Breast epithelium (tissue), 4 donors: ENCODE measurements at places on chromosomes 3 and 15. TPM values are rescaled to one million over a fixed set of nuclear protein-coding genes. Genes with fewer than 3 reads are reported as not detected.

DNA sequence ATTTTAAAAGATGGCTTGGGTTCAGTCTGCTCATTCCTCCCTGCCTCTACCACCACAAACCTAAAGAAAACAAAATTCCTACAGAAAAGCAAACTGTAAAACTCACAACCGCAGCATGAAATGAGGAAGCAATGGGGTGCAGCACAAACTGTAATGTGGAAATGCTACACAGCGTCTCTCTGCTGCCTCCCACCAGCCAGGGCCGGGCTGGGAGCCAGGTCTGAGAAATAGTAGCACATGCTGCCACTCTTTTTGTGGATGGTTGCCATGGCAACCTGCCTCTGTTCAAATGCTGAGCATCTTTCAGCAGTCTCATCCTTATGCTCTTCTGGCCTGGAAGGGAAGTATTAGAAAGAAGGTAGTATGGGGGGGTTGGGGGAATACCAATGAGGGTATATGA, 55.4 kb downstream of the EOMES start:
- H3K4me3 ChIP-seq, result no peak overlapping the region
- no peak for DNase-seq
- H3K27ac ChIP-seq, result peak overlapping the region; percentile 48
- H3K27me3 ChIP-seq, result no peaks in the 10 kb centered on the region
- H3K4me1 ChIP-seq, result no peaks in the 10 kb centered on the region

DNA sequence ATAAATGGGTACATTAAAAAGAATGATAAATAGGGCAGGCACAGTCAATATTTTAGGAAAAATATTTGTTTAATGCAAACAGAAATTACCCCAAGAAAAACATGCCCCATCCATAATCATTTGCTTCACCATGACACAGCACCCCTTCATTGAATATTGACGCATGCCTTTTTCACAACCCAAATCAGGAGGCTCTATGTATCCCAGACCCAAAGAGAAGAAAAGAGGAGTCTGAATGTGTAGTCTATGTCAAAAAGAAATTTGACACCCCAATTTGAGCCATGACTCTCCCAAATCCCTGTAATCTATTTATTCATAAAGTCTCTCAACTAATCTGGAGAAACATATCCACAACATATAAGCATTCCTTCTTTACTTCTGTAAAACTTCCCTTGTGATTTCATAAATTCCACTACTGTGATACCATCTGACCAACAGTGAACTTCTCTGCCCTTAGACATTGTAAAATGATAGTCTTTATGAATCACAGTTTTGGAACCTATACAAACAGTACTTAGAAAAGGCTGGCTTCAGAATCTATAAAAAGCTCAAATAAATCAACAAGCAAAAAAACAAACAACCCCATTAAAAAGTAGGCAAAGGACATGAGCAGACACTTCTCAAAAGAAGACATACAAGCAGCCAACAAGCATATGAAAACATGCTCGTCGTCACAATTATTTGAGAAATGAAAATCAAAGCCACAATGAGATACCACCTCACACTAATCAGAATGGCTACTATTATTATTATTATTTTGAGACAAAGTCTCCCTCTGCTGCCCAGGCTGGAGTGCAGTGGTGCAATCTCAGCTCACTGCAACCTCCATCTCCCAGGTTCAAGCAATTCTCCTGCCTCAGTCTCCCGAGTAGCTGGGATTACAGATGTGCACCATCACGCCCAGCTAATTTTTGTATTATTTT, 53.4 kb upstream of the XRN1 start:
- no peaks in the 10 kb centered on the region for H3K4me1 ChIP-seq
- DNase-seq, result no peak
- H3K27me3 ChIP-seq, result no peaks in the 10 kb centered on the region
- H3K27ac ChIP-seq, result no peak overlapping the region
- no peaks in the 10 kb centered on the region for H3K36me3 ChIP-seq
- no peak overlapping the region for H3K4me3 ChIP-seq

- no peak overlapping the region for H3K27ac ChIP-seq
- DNase-seq, result no peak
- H3K4me1 ChIP-seq, result no peaks in the 10 kb centered on the region
- H3K27me3 ChIP-seq, result no peaks in the 10 kb centered on the region
- no peak overlapping the region for H3K4me3 ChIP-seq
Measured at GRCh38 chr3:163722405-163722804, 1355.9 kb downstream of the SI start.

- no peaks in the 10 kb centered on the region for H3K36me3 ChIP-seq
- H3K27ac ChIP-seq, result no peak overlapping the region
- no peak for DNase-seq
- H3K27me3 ChIP-seq, result no peaks in the 10 kb centered on the region
- H3K4me1 ChIP-seq, result no peaks in the 10 kb centered on the region
Measured at GRCh38 chr3:142213298-142213697, 12.1 kb downstream of the GK5 start.

DNA sequence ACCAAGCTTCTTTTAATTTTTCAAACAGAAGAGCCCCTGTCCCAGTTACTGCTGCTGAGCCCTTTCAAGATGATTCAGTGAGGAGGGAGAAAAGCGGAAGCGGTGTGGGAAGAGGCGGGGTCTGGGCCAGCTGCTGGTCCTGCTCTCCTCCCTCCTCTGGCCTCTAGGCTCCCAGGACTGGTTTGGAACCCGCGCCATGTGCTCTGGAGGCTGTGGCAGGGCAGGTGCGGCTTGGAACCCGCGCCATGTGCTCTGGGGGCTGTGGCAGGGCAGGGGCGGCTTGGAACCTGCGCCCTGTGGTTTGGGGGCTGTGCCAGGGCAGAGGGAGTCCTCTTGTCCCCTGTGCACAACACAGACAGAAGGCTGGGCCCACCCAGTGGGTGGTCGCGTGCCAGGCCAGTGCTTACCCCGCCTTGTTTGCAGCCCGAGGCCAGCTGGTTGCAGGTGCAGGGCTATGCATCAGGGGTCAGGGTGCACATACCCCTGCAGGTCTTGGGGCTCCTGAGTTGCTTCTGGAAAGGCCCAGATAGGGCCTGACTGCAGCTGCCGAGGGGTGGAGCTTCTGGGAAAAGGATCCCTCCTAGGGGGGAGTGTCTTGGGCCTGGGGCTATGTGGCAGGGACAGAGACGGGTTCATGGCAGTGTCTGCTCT, 12.2 kb downstream of the ALG1L2 start:
- H3K27me3 ChIP-seq, result no peaks in the 10 kb centered on the region
- H3K36me3 ChIP-seq, result no peaks in the 10 kb centered on the region
- H3K27ac ChIP-seq, result no peak overlapping the region
- H3K4me3 ChIP-seq, result no peak overlapping the region
- DNase-seq, result no peak

KLHL40 gene
- not detected for total RNA-seq

DNA sequence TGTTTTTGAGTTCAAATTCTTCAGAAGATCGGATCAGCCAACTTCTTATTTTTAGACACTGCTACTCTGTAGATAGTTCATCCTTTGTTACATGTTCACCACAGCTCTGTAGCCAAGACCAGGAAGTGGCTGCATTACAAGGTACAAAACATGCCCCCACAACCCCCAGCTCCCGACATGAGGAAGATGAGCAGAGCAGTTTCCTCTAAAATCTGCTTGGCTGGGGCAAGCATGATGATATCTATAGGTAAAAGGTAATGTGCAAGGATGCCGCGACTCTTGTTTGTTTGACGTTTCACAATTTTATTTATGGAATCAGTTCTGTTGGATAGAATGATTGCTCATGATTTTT, 126.5 kb upstream of the GRM7 start:
- no peak overlapping the region for H3K27ac ChIP-seq
- DNase-seq, result no peak
- H3K4me3 ChIP-seq, result no peak overlapping the region
- H3K4me1 ChIP-seq, result no peaks in the 10 kb centered on the region

DNA sequence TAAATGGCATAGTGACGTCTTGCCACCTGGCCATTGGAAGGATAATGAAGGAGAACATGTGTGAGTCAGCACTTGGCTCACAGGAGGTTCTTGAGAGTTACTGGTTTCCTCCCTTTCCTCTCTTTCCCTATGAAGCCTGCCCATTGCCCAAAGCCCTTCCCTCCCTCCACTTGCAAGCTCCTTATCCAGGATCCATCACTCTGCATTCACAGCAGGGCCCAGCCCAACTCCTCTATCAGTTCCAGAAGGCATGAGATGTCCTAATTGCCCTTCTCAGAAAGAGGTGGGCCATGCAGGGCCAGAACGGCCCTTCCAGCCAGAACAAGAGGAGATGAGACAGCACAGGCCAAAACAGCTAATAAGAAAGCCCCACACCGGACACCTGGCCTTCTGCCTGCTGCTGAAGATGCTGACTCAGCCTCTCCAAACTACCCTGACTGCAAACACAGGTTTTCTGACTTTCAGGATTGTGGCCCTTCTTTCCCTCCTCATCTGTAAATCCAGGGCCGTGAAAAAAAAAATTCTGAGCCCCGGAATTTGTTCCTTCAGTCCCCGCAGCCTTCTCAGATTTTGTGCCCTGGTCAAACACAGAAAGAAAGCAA, 29.7 kb downstream of the HAPLN3 start:
- no peaks in the 10 kb centered on the region for H3K36me3 ChIP-seq
- DNase-seq, result no peak
- H3K27ac ChIP-seq, result no peak overlapping the region
- no peak overlapping the region for H3K4me3 ChIP-seq
- no peaks in the 10 kb centered on the region for H3K4me1 ChIP-seq
- H3K27me3 ChIP-seq, result no peaks in the 10 kb centered on the region

DNA sequence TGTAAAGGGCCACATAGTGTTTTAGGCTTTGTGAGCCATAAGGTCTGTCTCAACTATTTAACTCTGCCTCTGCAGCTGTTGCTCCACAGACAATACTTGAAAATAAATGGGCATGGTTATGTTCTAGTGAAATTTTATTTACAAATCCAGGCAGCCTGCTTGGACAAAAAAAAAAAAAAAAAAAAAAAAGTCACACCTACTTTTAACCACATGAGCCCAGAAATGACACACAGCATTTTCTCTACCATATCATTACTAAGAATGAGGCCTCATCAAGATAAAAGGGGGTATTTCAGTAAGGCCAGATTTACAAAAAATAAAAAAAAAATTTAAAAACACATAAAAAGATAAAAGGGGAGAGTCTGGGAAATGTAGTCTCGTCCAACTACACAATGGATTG, 1.7 kb upstream of the NGLY1 start:
- DNase-seq, result no peak
- no peak overlapping the region for H3K27ac ChIP-seq
- H3K27me3 ChIP-seq, result no peaks in the 10 kb centered on the region
- no peak overlapping the region for H3K4me3 ChIP-seq

DNA sequence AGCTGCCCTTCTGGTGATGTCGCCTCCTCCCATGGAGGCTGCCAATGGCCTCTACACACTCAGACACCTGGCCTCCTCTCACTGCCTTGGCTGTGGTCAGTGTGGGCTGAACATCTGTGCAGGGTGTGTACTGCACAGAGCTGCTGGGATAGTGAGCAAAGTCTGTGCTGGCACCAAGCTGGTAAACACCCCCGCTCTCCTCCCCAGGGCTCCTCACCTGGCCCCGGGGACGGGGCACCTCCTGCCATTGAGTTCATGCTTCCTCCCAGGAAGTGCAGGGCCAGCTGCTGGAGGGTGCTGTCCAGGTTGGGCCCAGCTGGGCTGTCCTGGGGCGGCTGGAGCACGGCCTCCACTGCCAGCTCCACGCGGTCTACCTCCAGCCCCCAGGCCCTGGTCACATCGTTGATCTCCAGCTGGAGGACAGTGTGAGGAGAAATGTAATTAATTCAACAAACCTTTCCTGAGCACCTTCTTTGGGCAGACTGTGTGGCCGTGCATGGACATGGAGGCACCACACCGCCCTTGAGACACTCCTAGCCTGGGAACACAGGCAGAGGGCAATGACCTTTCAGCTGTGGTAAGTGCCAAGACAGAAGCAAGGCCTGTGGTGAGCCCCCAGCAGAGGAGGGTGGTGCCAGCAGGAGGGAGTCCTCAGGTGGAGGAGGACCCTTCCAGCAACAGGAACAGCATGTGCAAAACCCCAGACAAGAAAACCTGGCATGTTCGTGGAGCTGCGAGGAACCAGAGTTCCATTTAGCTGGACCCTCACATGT, 6.8 kb downstream of the STOML1 start:
- no peak overlapping the region for H3K4me3 ChIP-seq
- no peak for DNase-seq
- no peak overlapping the region for H3K27ac ChIP-seq
- no peaks in the 10 kb centered on the region for H3K27me3 ChIP-seq
- peaks cover 32% of the 10 kb centered on the region for H3K4me1 ChIP-seq

GRCh38 chr3:127612966-127613365, 14.8 kb downstream of the MCM2 start:
- H3K27ac ChIP-seq, result no peak overlapping the region
- no peak overlapping the region for H3K4me3 ChIP-seq
- no peak for DNase-seq
- no peaks in the 10 kb centered on the region for H3K4me1 ChIP-seq

DNA sequence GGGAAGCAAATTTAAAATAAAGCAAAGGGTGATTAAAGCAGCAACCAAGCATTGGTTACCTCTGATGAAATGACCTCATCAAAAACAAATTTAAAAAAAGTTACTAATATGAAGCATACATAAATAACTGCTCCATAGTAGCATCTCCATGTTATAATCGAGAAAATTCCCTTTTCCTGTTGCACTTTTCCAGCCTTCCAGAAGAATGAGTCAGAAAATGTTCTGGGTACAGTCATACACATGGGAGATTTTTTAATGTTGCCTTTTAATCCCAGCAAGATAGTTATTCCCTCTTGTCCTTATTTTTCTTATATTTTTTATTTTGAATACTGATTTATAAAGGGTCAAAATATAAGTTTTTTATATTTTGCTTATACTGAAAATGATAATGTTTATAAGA, 2.6 kb upstream of the TMCO5A start:
- H3K4me1 ChIP-seq, result no peaks in the 10 kb centered on the region
- no peaks in the 10 kb centered on the region for H3K27me3 ChIP-seq
- no peak overlapping the region for H3K4me3 ChIP-seq
- H3K36me3 ChIP-seq, result no peaks in the 10 kb centered on the region
- H3K27ac ChIP-seq, result no peak overlapping the region

GRCh38 chr3:13506680-13507079, 26.6 kb downstream of the HDAC11 start:
- H3K27ac ChIP-seq, result peak overlapping the region; percentile 46
- H3K36me3 ChIP-seq, result no peaks in the 10 kb centered on the region
- no peaks in the 10 kb centered on the region for H3K27me3 ChIP-seq
- DNase-seq, result no peak
- no peak overlapping the region for H3K4me3 ChIP-seq
